Peyer's patch (tissue), 4 donors: ENCODE measurements at places on chromosomes 2 and 18.

- DNase-seq = peak; percentile 32
These were observed 30.2 kb upstream of the FAHD2A start for GRCh38 chr2:95372216-95372829.

DNA sequence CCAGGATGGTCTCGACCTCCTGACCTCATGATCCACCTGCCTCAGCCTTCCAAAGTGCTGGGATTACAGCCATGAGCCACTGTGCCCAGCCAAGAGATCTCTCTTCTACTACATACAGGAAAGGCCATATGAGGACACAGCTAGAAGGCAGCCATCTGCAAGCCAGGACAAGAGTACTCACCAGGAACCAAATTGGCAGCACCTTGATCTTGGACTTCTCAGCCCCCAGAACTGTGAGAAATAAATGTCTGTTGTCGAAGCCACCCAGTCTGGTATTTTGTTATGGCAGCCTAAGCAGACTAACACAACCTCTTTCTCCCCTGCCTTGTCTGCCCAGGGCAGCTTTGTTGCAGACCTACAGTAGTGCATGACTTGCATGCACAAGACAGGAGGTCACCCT, 211.3 kb upstream of the HAAO start:
- DNase-seq = no peak

GRCh38 chr2:189024901-189025618, 50.9 kb downstream of the COL3A1 start:
- DNase-seq = no peak

- DNase-seq = no peak
These were observed 150.1 kb downstream of the AGAP1 start for GRCh38 chr2:235643680-235644511.

DNA sequence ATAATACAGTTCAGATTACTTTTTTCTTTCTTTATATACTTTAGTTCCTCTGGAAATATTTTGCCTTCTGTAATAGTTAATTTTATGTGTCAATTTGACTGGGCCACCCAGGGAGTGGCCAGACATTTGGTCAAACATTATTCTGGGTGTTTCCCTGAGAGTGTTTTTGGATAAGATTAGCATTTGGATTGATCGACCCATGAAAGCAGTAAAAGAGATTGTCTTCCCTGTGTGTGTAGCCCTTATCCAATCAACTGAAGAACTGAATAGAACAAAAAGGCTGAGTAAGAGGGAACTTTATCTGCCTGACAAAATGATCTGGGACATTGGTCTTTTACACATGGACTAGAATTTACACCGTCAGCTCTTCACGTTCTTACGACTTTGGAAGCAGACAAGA, 1190.1 kb upstream of the FAM98A start:
- no peak for DNase-seq

DNA sequence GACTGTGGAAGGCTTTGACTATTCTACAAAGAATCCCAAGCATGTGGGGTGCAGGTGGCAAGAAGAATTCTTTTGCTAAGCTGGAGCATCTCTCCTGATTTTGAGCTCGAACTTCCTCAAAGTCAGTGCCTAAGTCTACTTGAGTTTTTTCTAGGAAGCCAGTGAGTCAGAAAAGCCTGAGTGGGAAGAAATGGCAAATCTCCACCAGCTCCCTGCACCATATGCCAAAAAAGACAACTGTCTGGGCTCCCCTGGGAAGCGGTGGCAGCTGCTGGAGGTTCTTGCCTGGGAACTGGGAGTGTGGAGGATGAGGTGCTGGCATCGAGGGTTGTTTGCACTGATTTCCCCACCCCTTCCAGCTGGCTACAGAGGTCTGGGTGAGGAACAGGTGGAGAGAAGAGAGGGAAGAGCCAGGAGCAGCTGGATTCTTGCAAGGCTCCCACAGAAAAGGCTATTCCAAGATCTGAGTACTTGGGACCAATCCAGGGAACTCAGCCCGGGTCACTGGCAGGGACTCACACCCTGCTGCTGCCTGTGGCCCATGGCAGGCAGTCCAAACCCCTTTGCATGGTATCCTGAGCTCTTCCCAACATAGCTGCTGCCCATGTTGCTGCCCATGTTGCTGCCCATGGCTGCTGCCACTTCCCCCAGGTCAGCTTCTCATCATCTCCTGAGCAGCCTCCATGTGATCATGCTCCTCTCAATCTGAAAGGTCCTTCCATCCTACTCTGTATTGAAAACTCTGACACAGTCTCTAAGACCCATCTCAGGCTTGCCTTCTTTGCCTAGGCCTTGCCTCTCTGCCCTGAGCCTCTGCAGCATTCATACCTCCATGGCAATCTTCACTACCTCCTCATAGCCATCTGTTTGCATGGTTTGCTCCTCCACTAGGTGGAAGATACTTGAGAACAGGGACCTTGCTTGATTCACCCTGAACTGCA, 128.3 kb upstream of the SPATS2L start:
- no peak for DNase-seq
